ENCODE measurements at places on chromosomes 1 and 21.

DNA sequence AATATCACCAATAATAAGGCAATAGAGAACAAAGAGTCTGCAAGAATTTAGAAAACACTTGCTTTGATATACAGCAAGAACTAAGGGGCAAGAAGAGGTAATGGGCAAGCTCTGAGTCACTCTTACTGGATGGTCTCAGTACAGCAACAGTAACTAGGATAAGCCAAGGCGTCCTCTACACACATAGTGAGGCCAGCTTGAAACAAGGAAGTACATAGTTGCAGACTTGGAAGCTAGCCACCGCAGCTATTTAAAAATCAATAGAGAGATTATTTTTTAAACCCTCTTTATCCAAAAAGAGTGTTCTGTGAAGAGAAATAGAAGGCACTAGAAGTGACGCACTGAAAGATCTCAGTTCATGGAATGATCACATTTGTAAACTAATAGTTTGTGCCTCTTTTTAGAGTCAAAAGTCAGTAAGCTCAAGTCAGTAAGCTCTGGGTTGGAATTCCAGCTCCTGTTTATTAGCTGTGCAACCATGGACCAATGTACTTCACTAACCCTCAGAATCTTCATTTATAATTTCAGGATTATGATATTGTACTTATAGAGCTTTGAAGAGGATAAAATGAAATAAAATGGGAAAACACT lies 118.6 kb downstream of the AKT3 start:
- no peak for DNase-seq

DNA sequence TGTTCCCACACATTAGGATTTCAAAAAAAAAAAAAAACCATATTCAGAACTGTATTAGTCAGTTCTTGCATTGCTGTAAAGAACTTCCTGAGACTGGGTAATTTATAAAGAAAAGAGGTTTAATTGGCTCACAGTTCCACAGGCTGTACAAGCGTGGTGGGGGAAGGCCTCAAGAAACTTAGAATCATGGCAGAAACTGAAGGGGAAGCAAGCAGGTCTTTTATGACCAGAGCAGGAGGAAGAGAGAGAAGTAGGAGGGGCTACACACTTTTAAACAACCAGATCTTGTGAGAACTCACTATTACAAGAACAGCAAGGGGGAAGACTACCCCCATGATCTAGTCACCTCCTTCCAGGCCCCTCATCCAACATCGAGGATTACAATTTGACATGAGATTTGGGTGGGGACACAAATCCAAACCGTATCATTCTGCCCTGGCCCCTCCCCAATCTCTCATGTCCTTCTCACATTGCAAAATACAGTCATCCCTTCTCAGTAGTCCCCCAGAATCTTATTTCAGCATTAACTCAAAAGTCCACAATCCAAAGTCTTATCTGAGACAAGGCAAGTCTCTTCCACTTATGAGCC lies 51.8 kb downstream of the POU2F1 start:
- no peak for DNase-seq

DNA sequence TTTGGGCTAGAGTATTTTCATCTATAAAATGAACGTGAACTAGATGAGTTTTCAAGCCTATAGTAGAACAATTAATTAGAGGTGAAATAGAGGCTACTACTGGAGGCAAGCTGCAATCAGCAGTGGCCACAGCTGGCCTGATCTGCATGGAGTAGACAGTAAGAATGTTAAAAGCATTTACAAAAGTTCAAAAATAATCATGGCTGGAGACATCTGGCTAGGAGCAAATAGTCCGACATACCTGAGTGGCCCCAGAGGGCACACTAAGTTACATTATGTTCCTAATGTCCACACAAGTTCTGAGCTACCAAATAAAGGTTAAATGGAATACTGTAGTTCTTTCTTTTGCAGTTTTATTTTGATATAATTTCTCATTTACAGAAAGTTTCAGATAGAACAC lies 28.0 kb downstream of the MPZL1 start:
- DNase-seq = no peak

GRCh38 chr1:89516055-89516454 lies 8.6 kb upstream of the LRRC8B start:
- DNase-seq = peak; percentile 74

- DNase-seq = no peak
Observed at GRCh38 chr1:30872033-30872947, 36.3 kb downstream of the SDC3 start.

DNA sequence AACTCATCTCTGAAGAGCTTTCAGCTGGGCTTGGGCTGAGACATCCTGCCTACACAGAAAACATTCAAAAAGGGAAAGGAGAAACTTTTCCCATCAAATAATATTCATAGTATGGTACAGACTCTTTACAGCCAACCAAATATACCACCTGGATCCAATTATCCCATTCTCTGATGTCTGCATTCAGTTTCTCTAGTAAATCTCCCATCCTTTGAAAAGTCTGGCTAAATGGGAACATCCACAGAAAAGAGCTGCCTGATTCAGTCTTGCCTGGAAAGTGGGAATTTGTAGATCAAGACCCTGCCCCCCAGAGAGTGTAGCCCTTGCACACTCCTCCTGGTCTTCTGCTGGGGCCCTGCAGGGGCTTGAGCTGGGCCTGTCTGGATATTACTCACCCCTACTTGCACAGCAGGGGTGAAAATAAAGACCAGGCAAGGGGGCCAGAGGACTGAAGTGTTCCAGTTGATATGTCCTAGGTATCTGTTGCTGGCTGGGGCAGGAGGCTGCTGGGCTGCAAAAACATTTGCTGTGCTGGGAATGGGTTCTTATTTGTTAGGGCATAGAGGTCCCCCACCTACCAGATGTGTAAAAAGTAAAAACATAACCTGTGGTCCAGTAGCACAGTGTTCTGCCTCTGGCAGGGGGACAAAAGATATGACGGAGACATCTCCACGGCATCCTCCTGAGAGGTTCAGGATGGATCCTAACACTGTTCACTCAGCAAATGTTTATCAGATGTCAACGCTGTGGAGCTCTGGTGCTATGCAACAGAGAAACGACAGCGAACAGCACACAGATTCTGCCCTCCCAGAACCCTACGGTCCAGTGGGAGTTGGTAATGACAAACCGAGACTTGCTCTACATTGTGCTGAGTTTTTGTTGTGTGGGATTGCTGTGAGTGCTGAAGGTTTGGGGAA lies 140.3 kb downstream of the PLXNA2 start:
- peak; percentile 62 for DNase-seq

GRCh38 chr1:66446261-66447001 lies 87.5 kb upstream of the SGIP1 start:
- DNase-seq = peak; percentile 73

DNA sequence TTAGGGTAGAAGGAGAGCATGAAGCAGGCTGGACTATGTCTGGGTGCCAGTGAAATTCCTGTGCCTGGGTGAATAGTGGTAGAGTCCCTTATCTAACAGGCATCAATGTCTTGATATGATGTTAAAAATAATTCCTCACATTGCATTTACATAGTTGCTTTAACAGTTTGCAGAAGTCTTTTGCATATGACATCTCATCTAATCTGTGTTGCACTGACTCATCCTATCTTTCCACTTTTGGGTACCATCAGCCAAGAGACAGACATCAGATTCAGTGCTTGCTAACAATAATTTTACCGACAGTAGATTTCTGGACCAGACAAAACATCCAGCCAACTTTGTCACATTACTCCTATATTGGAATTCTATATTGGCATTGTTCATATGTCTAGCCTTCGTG lies 92.5 kb downstream of the WDR64 start:
- no peak for DNase-seq

DNA sequence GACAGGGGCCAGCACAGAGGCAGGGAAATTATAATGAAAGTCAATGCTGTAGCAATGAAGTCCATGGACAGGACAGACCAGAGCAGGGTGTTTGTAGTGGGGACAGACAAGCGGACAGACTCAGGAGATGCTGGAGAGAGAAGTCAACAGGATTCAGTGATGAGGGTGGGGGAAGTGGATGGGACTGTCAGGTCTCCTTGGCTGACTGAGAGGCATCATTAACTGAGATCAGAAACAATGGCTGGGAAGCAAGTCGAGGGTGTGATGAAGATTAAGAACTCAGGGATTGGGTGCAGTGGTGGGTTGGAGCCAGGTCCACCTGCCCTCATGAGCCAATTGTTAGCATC lies 25.5 kb downstream of the CD58 start:
- no peak for DNase-seq

DNA sequence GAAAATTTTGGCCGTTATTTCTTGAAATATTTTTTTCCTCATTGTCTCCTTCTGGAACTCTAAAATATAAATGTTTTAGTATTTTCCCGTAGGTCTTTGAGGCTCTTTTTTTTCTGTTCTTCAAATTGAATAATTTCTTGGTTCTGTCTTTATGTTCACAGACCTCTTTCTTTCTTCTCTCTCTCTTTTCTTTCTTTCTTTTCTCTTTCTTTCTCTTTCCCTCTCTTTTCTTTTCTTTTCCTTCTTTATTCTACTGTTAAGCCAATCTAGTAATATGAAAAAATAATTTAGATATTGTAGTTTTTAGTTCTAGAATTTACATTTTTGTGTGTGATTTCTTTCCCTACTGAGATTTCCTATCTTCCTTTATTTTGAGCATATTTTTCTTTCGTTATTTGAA lies 30.1 kb downstream of the CLIC4 start:
- no peak for DNase-seq

DNA sequence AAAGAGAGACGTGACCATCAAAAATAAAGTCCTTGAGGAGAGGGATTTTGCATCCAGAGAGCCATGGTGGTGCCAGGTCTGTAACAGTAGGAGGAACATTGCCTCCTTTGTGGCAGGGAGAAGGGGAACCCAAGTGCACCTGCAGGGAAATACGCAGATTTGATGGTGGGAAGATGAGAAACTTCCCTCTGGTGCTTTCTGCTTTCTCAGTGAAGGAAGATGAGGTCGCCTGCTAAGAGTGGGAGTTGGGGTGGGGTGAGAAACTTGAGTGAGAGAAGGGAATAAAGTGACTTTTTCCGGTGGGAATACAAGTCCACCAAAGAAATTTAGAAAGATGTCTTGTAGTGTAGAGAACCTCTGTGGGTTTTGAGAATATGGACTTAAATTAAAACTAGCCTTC lies 9.1 kb downstream of the PLA2G4A start:
- DNase-seq = no peak

- DNase-seq = peak; percentile 82
Observed at GRCh38 chr1:23422241-23422877, 2.2 kb downstream of the TCEA3 start.

- DNase-seq = no peak
Observed at GRCh38 chr1:219576931-219577730, 35.8 kb downstream of the ZC3H11B start.

- DNase-seq = no peak
Observed at GRCh38 chr1:42926235-42926878, 32.3 kb downstream of the SLC2A1 start.

- no peak for DNase-seq
Observed at GRCh38 chr1:180194048-180194425, 36.0 kb upstream of the LHX4 start.

GRCh38 chr1:228494970-228495853 lies 8.0 kb downstream of the RNF187 start:
- no peak for DNase-seq

DNA sequence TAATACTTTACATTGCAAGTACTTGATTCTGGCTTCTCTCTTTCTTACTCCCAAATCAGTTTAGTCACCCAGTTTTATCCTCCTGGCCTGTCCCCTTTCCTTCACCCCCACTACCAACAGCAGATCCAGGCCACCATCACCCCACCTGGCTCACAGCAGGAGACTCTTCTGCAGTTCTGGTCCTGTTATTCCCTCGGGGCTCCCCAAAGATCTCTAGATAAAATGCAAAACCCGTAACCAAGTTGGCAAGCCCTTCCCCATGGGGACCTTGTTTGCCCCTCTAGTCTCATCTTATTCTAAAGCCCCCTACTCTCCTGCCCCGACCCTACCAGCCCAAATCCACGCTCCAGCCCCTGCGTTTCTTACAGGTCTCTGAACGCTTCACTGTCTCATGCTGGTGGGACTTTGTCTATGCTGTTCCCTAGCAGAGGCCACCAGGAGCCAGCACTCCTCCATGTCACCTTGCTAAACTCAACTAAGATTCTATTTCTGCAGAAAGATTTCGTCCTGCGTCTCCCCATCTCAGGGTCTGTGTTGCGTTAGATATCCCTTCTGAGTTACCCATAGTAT lies 4.0 kb downstream of the ABCG1 start:
- no peak for DNase-seq

- DNase-seq = no peak
Observed at GRCh38 chr1:31690921-31691320, 12.9 kb downstream of the COL16A1 start.

DNA sequence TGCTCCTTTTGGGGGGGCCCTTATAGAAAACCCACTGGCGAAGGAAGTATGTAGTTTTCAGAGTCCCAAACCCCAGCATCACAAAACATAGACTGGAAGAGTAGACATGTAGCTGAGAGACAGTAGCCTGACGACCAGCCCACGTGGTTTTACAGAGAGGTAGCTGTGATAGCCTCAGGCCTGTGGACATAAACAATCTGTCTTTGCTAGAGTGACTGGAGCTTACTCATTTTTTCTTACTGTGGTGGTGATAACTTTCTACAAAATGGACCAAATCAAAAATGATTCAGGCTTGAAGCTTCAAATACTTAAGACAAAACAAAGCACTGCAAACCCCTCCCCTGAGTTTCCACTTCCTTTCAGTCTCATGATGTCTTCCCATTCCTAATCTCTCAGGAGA lies 497.0 kb downstream of the RWDD3 start:
- peak; percentile 1 for DNase-seq

DNA sequence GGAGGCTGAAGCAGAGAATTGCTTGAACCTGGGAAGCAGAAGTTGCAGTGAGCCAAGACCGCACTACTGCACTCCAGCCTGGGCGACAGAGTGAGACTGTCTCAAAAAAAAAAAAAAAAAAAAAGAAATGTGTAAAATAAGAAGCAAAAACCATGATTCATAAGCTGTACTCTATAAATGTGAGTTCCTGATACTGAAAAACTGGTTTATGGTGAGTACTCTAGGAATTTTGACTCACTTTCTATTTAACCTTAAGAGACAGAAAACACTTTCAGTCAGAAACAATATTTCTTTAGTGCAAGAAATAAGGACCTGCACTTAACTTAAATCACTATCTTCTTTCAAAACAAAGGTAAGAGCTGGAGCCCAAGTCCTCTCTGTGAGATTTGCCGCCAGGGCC lies 19.9 kb upstream of the POU2F1 start:
- no peak for DNase-seq

GRCh38 chr1:6738987-6739676 lies 37.5 kb upstream of the DNAJC11 start:
- no peak for DNase-seq

DNA sequence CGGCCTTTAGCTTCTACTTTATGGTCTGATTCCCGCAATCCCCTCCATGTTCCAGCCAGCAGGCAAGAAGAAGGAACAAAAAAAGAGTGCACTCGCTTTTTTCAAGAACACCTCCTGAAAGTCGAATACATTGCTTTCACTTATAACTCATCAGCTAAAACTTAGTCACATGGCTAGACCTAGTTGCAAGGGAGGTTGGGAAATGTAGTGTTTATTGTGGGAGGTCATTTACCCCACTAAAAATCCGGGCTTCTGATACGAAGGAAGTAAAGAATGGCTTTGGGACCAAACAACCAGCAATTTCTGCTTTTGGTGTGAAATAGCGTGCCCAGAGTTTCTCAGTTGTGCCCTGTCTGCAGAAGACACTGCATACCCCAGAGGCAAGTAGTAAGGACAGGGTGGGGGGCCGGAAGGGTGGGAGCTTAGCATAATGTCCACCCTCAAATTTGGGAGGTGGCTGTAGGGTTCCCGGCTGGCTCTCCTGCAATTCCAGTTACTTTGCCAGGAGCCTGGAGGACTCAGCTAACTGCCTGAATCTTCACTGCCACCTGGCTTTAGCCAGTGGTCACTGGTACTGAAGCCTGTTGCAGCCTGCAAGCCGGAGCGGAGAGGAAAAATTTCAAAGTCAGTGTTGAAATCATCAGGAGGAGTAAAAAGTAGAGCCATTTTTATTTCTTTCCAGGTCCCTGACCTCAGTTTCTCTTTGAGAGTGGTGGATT lies 57.7 kb upstream of the F3 start:
- DNase-seq = no peak

Measured in fibroblast of upper back skin (primary cell).